Activated CD8-positive, alpha-beta memory T cell treated with anti-CD3 and anti-CD28 coated beads for 1 hour (primary cell): ENCODE measurements at places on chromosomes 4 and X.

GRCh38 chr4:172951679-172952451 lies 216.7 kb upstream of the GALNT7 start:
- no peak for DNase-seq

GRCh38 chr4:133465022-133465421 lies 315.9 kb downstream of the PCDH10 start:
- DNase-seq, result no peak

DNA sequence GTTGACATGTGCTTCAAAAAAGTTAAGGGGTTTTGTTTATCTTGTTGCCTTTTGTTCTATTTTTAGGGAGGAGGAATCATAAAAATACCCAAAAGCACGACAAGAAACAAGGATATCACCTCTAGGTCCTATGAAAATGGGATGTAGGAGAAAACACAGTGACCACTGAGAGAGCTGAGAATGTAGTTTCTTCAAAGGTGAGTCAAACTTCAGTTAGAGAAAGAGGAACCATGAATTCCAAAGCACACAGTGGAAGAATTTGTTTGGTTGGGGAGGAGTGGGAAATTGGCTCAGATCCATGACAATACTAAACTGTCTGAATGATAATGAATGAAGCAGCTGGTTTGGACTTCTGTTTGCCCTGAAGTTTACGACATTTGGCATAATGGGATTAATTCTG lies 19.1 kb upstream of the FRYL start:
- no peak for DNase-seq

- DNase-seq, result no peak
Measured at GRCh38 chrX:129525896-129526295, 2.6 kb upstream of the SMARCA1 start.

- peak; percentile 73 for DNase-seq
Measured at GRCh38 chrX:11758400-11759171, 549 bp downstream of the MSL3 start.

GRCh38 chrX:43566170-43566569 lies 89.9 kb upstream of the MAOA start:
- no peak for DNase-seq

GRCh38 chr4:55358246-55358645 lies 12.2 kb downstream of the SRD5A3 start:
- DNase-seq, result no peak
